ENCODE measurements at places on chromosomes 2 and 18.

DNA sequence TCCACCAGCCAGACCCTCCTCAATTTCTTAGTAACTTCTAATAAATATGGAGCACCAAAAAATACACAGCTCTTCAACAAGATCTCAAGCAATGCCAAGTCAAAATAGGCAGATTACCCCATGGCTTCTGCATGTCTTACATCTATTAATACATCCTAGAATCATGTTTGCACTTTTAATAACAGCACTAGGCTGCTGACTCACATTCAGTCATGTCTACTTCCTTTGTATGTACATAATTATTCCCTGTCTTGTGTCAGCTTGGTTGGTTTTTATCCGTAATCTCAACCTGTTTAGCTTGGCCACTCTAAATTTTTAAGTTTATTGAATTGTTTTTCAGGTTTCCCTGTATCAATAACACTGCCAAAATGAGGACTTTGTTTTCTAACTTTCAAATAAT, 420.1 kb upstream of the ACVR2A start:
- H3K4me3 ChIP-seq = no peak overlapping the region
- H3K27ac ChIP-seq = no peak overlapping the region
- H3K4me1 ChIP-seq = no peaks in the 10 kb centered on the region
- H3K27me3 ChIP-seq = no peaks in the 10 kb centered on the region

DNA sequence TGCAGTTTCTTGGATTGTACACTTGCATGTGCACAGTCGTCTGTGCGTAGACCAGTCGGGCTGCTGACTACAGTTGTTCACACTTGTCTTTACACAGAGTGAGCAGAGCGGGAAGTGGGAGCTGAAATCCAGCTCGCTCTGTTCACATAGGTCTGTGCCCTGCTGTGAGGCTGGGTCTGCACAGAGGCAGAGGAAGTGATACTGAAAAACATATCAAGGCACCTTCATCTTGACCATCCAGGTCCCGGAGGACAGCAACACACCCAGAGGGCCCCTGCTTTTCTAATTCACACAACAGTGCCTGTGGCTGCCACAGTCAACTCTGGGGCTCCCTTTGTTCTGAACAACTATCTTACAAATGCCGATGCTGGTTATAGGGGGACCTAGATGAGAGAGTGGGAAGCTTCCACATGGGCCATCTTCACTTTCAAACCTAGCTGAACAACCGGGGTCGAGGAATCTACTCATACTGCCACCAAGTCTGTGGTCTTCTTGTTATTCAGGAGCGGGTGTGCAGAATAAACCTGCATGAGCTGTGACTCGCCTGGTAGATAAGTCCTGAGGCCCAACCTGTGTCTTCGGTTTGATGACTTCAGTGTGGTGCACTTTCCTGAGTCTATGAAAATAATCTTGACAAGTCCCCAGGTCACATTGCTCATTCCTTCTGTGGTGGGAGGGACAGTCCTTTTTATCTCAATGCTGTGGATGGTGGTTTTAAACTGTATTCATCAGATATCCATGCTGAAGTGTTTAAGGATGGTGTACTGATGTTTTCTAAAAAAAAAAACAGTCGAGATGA, 3.5 kb upstream of the ADNP2 start:
- DNase-seq = peak; percentile 48
- no peaks in the 10 kb centered on the region for H3K27me3 ChIP-seq
- peaks cover 18% of the 10 kb centered on the region for H3K4me1 ChIP-seq
- peaks cover under 1% of the 10 kb centered on the region for H3K36me3 ChIP-seq
- no peak overlapping the region for H3K4me3 ChIP-seq

DNA sequence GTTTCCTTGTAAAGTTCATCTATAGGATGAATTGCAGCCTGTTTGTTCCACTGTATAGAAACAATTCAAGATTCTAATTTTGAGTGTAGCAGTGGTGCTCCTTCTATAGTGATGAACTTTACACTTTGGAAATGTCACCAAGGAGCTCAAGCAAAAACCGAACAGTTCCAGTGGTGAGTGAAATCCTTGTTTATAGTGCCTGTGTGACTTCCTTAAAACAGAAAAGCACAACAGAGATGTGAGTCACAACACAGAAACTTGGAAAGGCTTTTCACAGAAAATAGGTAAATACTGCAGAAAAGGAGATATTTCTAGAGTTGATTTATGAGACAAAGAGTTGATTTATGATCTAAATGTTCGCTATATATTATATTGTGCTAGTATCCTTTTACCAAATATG, 482.0 kb downstream of the PTPRM start:
- no peak overlapping the region for H3K27ac ChIP-seq
- no peak for DNase-seq
- no peaks in the 10 kb centered on the region for H3K36me3 ChIP-seq
- no peak overlapping the region for H3K4me3 ChIP-seq

- no peaks in the 10 kb centered on the region for H3K27me3 ChIP-seq
- peak overlapping the region; percentile 86 for H3K27ac ChIP-seq
- H3K4me3 ChIP-seq = no peak overlapping the region
- no peaks in the 10 kb centered on the region for H3K36me3 ChIP-seq
- H3K4me1 ChIP-seq = peaks cover 27% of the 10 kb centered on the region
Observed at GRCh38 chr2:204753841-204754240, 208.6 kb downstream of the PARD3B start.

- no peak for DNase-seq
- no peak overlapping the region for H3K4me3 ChIP-seq
- H3K27me3 ChIP-seq = peaks cover 11% of the 10 kb centered on the region
Observed at GRCh38 chr2:194182888-194183287, 1474.1 kb upstream of the SLC39A10 start.

GRCh38 chr2:79638410-79638809, 125.6 kb downstream of the CTNNA2 start:
- H3K4me1 ChIP-seq = no peaks in the 10 kb centered on the region
- no peak overlapping the region for H3K27ac ChIP-seq
- no peak overlapping the region for H3K4me3 ChIP-seq
- peaks cover 8% of the 10 kb centered on the region for H3K27me3 ChIP-seq

DNA sequence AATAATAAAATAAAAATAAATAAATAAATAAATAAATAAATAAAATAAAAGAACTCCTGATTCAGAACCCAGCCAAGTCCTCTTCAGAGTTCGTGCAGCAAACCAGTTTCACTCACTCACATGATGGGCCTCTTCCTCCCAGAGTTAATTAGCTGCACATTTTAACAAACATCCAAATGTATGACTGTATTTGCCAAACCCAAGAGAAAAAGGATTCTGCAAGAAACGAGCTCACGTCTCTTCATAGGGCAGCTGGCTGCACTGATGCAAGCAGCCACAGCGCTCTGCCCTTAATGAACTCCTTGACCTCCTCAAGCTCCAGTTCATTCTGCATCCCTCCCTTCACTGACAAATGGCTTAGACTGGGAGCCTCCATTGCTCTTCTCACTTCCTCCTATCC, 55.1 kb downstream of the MREG start:
- peaks cover 3% of the 10 kb centered on the region for H3K36me3 ChIP-seq
- H3K4me3 ChIP-seq = no peak overlapping the region
- no peak overlapping the region for H3K27ac ChIP-seq

- no peak overlapping the region for H3K4me3 ChIP-seq
- peaks cover 23% of the 10 kb centered on the region for H3K27me3 ChIP-seq
- H3K4me1 ChIP-seq = no peaks in the 10 kb centered on the region
Observed at GRCh38 chr2:187150670-187151069, 297.4 kb downstream of the CALCRL start.

DNA sequence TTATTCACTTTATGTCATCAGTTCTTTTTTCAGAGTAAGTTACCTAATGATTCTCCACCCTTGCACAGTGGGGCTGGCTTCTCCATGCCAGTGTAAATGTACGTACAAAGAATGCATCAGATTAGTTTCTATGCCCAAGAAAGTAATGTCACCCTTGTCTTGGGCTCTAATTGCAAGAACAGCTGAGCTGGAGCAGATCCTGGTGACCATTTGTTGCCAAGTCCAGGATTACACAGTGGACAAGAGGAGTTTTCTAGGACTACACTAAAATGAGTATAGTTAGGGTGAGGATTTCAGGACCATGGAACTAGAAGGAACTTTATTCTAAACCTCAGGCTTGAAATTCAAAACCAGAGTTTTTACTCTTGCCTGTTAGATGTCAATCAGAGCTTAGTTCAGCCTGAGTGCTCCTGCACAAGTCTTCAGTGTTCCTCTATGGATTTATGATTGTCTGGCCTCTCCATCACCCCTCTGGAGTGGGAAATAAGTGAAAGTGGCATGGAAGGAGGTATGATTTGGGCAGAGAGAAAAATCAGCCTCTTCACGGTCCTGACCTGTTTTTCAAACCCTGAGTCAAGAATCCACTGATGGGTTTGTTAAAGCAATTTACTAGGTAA, 29.8 kb downstream of the PCBP1 start:
- H3K27me3 ChIP-seq = no peaks in the 10 kb centered on the region
- H3K27ac ChIP-seq = no peak overlapping the region
- H3K36me3 ChIP-seq = no peaks in the 10 kb centered on the region
- DNase-seq = no peak

GRCh38 chr2:237324405-237324831, 89.5 kb downstream of the COL6A3 start:
- H3K27me3 ChIP-seq = no peaks in the 10 kb centered on the region
- DNase-seq = no peak
- peaks cover 65% of the 10 kb centered on the region for H3K4me1 ChIP-seq
- peaks cover 3% of the 10 kb centered on the region for H3K36me3 ChIP-seq
- no peak overlapping the region for H3K4me3 ChIP-seq

DNA sequence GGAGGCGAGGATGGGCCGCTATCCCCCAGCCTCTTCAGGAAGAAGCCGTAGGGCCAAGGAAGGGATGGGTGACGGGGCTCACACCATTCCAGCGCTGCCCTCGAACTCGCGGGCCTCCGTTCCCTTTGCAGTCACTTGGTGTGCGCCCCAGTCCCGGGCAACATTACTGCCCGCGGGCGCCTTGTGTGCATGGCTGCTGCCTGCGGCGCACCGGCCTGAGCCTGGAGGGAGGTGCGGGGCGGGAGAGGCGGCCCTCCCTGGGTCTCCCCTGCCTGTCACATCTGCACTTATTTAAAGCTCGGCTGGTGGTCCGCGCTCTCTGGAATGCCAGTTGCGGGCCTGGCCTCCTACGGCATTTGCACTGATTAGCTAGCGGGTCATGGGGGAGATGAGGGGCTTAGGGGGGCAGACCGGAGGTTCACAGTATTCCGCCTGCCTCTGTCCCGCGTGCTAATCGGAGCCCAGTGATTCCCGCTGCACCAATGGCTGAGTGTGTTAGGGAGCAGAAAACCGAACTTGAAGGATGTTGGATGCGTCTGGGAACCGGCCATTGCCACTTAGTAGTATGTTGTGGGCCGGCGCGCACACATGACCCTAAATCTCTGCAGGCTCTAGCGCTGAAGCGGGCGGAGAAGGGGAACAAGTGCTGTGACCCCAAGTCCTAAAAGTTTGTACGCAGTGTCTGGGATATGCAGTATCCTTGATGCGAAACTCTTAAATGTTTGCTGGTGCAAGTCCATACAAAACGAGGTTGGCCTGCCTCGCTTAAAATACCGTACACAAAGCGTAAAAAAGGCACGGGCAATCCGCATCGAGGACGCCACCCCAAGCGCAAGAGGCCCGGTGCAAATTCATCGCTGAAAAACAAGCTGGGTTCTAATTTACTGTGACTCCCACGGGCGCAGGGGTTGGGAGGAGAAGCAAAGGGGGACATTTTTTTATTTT, 161.2 kb upstream of the SIX2 start:
- no peaks in the 10 kb centered on the region for H3K36me3 ChIP-seq

Data from osteocyte (in vitro differentiated cells).